Retina (tissue), 1 donor: ENCODE measurements at places on chromosomes 11 and 22.

GRCh38 chr11:65849366-65849765 is 8.6 kb downstream of the CFL1 start:
- no peak for DNase-seq

DNA sequence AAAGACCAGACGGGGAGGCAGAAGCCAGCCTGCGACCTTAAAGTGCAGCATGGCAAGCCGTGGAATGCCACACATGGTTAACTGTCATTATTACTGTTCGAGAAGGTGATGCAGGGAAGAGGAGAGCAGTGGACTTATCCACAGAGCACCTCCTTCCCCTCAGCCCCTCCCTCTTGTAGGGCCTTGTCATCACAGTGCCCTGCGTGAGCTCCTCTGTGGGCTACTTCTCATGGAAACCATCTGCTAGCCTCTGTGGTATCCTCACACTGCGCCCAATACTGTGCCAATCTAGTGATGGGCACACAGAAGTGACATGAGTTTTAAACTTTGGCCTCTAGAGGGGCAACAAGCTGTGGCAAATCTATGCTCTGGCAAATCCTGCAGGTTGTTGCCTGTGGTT is 18.2 kb upstream of the CCDC134 start:
- DNase-seq: no peak

DNA sequence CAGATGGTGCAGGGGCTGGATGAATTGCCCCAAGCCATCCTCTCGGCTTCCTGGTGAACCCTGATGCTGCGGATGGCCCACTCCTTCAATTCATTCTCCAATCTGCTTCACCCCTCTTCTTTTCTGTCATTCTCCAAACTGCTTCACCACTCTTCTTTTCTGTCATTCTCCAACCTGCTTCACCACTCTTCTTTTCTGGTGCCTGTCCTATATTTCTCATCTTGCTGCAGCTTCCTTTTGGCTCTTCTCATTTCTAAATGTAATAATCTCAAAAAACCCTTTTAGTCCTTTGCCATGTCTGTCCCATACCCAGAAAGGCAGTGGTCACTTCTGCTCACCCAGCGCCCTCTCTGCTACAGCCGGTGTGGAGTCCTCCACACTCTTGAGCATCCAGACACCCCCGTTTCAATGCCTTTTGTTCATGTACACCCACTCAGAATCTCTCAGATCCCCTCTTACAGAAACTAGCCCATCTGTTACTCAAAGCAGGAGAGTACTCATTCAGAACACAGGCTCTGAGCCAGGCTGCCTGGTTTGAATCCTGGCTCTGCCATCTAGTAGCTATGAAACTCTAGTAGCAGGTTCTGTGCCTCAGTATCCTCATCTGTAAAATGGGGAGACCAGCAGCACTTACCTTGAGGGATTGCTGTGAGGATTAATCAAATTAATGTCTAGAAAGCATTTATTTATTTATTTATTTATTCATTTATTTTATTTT is 14.9 kb downstream of the SERPIND1 start:
- DNase-seq: no peak

GRCh38 chr22:46929046-46929709 is 166.7 kb downstream of the TBC1D22A start:
- DNase-seq: no peak

GRCh38 chr22:32850591-32851517 is 49.3 kb downstream of the TIMP3 start:
- DNase-seq: no peak

DNA sequence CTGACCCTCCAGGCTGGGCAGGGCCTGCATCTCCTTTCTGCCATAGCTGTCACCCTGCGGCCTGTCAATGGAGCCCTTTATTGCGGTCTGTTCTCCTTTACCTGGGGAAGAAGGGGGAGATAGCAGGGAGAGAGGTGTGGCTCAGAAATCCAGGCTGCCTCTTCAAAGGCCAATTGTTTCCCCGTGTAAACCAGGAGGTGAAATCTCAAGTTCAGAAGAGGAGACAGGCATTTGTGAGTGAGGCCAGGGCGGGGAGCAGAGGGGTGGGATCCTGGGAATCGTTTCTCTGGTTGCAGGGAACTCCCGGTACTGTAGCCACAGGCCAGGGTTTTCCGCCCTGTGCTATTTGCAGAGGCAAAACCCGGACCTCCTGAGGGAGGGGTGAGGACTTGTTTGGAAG is 9.1 kb downstream of the DCPS start:
- no peak for DNase-seq

DNA sequence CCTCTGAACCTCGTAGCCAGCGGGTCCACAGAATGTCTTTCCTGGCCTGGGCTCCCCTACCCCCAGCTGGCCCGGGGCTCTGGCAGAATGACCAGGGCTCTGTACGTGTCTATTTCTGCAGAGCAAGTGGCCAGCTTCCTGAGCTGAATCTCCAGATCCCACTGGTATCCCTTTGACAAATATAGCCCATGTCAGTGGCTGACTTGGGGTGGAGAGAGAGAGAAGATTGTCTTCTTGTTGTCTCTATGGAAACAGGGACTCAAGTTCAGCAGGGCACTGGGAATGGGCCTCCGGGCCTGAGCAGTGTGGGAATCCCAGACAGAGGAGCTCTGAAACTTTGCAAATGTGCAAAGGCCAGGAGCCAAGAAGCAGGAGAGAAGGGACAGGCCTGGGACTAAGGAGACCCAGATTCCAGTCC is 33.9 kb downstream of the ANO1 start:
- peak; percentile 56 for DNase-seq

- DNase-seq: no peak
Measured at GRCh38 chr22:49205483-49205800, 622.2 kb downstream of the BRD1 start.

GRCh38 chr11:44578279-44578678 is 12.8 kb downstream of the CD82 start:
- DNase-seq: no peak

DNA sequence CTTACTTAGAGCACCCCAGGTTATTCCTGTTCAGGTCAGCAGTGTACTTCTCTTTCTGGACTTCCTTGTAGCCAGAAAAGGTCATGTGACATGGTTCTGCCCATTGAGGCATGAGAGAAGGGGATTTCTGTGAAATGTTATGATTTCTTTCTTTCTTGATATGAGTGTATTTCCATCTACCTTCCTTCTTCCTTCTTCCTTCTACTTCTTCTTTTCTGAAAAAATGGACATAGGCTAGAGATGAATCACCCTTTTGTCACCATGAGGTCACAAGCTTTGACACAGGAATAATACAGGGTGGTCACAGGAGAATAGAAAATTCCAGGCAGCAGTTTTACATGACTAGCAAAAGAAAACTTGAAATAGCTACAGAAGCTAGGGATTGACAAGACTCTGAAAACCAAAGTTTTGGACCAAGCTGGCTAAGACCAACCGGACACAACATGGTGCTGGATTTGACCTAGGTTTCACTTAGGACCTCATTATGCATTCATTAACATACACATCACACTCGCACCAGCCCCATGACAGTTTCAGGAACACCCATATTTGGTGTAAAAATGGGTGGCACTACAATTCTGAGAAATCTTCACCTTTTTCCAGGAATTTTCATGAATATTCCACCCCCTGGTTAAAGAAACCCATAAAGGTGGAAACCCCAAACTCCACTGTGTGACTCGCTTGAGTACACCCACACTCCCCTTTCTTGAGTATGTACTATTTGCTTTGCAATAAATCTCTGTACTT is 21.2 kb upstream of the MAP6 start:
- no peak for DNase-seq

GRCh38 chr11:95571718-95572260 is 217.8 kb downstream of the FAM76B start:
- DNase-seq: no peak

- DNase-seq: no peak
Measured at GRCh38 chr22:24540470-24540869, 14.5 kb downstream of the GUCD1 start.

- DNase-seq: no peak
Measured at GRCh38 chr11:6646918-6647679, 8.5 kb downstream of the DCHS1 start.

DNA sequence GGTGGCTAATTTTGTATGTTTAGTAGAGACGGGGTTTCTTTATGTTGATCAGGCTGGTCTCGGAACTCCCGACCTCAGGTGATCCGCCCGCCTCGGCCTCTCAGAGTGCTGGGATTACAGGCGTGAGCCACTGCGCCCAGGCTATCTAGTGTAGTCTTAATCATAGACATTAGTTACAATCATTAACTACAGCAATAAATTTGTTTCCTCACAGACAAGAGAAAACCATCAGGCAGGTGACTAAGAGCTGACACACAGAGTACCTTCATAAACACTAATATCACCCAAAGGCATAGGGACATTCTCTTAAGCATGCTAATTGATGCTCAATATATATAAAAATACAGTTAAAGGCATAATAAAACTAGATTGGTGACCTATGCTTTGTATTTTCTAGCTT is 19.4 kb downstream of the SDHD start:
- no peak for DNase-seq

DNA sequence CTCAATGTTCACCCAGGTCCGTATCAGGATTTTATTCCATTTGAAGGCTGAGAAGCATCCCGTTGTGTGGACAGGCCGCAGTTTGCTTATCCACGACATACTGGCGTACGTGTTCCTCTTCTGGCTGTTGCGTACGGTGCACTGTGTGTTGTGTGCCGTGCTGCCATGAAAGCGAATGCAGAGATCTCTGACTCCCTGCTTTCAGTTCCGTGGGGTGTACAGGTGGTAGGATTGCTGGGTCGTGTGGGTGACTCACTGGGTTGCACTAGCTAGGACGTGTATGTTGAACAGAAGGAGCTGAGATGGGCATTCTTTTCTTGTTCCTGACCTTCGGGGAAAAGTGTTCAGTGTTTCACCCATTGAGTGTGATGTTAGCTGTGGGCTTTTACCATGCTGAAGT is 10.3 kb downstream of the SELENOO start:
- no peak for DNase-seq

GRCh38 chr11:15843309-15843872 is 513.0 kb downstream of the SOX6 start:
- peak; percentile 71 for DNase-seq

DNA sequence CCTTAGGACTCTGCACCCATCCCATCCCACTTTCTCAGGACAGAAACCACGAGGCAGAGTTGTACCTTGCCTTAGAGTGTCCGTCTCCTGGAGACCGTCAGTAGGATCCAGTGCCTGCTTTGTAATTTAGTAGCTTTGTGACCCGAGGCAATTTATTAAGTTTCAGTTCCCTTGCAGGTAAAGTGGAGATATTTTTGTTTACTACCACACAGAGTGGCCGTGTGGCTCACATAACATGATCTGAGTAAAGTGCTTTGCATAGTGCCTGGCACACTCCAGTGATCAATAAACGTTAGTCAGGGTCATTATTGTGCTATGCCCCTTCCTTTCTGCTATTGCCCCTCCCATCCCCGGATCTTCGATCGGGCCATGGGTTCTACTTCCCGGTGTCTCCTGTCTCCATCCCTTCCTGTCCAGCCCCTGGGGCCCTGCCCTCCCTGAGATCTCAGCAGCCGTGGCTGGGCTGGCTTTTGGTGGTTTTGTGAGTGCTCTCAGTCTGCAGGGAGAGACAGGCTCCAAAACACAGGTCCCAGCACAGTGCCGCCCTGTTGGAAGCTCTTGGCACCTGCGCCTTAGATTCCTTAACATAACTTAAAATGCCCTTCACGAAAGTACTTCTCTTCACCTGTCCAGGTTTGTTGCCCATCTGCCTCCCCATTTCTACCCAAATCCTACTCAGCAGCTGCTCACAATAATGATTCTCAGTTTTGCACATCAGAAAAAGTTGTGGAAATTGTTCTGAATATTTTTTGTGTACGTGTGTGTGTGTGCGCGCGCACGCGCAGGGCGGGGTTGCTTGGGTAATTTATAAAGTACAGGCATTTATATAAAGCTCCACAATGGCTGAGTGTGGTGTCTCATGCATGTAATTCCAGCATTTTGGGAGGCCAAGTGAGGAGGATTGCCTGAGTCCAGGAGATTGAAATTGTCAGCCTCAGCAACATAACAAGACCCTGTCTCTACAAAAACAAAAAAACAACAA is 753.7 kb downstream of the NTM start:
- DNase-seq: no peak

DNA sequence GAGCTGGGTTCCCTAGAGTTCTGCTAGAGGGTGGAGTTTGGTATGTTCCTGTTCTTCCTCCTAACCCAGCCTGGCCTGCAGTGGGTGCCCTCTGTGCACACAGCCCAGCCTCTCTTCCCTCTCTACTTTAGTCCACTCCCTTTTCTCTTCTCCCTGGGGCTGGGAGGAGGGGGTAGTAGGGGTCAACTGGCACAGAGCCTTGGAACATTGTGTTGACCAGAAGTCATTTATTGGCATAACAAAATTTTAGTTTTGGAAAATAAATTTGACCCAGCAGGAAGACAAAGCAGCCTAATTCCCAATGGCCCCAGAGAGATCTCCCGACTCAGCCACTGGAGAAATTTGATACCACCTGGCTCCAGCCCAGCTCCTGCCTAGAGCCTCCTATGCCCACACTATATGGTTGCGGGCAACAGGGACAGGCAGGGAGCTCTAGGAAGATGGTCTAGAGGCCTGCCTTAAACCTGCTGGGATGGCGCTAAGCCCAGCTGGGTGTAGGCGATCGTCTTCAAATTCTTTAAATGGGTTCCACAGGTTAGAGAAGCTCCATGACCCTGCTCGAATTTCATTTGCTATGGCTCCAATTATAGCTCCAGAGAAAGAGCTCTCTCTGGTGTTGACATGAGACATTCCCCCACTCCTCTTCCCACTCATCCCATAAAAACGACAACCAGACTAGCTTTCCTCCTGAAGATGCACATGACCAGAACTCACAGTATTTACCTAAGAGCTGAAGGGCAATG is 9.9 kb downstream of the PCSK7 start:
- no peak for DNase-seq

GRCh38 chr22:43437871-43438475 is 26.2 kb downstream of the MPPED1 start:
- DNase-seq: no peak

GRCh38 chr11:119599864-119600541 is 129.0 kb downstream of the NECTIN1 start:
- no peak for DNase-seq

- DNase-seq: no peak
Measured at GRCh38 chr11:27207025-27207650, 155.9 kb downstream of the CCDC34 start.

GRCh38 chr22:49746065-49746464 is 81.6 kb downstream of the BRD1 start:
- DNase-seq: no peak

DNA sequence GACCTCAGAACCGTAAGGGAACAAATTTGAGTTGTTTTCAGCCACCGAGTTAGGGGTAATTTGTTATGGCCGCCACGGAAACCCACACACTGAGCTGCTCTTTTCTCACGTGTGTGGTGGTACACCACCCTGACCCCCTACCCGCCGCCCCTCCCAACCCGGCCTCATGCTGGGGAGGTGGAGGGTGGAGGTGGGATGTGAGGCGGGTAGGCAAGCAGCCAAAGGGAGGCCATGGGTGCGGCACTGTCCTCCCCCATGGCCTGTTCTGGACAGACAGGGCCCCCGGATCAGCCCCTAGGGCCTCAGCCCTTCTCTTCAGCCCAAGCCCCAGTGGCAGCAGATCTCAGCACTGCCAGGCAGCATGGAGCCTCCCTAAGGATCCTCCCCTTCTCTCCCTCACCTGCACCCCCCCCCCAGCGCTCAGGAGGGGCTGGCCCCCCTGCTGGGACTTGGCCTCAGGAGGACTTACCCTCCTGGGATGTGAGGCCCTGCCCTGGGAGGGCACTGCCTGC is 7.9 kb downstream of the PRR5 start:
- no peak for DNase-seq

GRCh38 chr11:79414644-79415317 is 26.0 kb downstream of the TENM4 start:
- DNase-seq: no peak
